ENCODE measurements at places on chromosomes 5 and 9.
A peak's percentile ranks its signal among the peaks of the same experiment; 100 is the strongest.

- no peak for DNase-seq
Measured at GRCh38 chr5:2223303-2223702, 340.6 kb upstream of the IRX4 start.

- peak; percentile 26 for DNase-seq
Measured at GRCh38 chr5:1174122-1174936, 27.1 kb upstream of the SLC6A19 start.

- no peak for DNase-seq
Measured at GRCh38 chr9:126412905-126413304, 86.3 kb downstream of the MVB12B start.

- no peak for DNase-seq
Measured at GRCh38 chr5:148826739-148827070, 294 bp downstream of the ADRB2 start.

- peak; percentile 12 for DNase-seq
Measured at GRCh38 chr9:86407022-86407421, 52.8 kb upstream of the TUT7 start.

DNA sequence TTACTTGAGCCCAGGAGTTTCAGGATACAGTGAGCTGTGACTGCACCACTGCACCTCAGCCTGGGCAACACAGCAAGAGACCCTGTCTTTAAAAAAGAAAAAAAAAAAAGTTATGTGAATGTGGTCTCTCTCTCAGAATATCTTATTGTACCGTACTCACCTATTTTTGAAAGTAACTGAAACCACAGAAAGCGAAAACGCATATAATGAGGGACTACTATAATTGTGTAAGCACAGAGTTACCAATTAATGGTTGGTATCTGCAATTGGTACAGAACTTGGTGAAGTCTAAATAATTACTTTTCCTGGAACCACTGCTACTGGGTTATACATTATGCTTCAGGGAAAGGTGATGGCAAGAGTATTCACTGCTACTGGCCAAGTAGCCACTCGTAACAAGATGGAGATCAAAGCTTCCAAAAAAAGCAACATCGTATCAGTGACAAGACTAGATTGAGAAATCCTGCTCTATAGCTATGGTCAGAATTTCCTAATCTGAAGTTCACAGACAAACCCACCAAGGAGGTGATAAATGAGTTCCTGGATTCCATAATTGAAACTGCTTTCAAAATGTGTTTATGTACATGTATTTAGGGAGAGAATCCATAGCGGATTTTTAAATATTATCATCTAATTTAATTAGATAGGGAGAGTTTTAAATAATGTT, 82.7 kb downstream of the NR6A1 start:
- DNase-seq, result no peak

DNA sequence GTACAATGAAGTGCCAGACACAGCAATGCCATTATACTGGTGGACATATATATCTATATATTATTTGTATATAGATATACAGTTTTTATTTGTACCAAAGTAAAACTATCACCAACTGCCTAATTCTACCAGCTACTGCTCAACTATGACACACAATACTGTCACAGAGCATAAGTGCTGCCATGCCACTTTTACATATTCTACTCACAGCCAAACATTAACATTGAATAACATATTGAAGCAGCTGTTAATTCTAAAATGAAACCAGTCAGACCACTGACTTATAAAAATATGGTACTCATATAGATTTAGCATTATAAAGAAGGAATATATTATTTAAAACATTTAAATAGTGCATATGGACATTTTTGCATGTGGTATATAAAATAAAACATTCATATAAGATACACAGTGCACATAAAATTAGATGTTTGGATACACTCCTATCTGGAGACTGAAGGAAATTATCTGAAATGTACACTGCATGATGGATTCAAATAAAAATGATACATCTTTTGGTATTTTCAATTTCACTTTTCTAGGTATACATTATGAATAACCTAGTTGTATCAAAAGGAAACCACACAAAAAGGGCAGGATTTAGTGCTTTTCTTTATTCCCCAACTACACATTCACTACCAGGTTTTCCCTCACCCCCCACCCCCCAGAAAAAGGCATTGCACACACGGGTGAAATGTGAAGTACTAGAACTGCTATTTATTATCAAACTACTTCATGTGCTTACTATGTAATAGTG, 48.9 kb downstream of the PKD2L2 start:
- DNase-seq, result no peak

GRCh38 chr9:65404232-65405006, 119.4 kb upstream of the FOXD4L5 start:
- no peak for DNase-seq

GRCh38 chr5:149799119-149799623, 69.1 kb downstream of the PPARGC1B start:
- no peak for DNase-seq

GRCh38 chr5:42496397-42497156, 73.3 kb downstream of the GHR start:
- DNase-seq, result no peak

DNA sequence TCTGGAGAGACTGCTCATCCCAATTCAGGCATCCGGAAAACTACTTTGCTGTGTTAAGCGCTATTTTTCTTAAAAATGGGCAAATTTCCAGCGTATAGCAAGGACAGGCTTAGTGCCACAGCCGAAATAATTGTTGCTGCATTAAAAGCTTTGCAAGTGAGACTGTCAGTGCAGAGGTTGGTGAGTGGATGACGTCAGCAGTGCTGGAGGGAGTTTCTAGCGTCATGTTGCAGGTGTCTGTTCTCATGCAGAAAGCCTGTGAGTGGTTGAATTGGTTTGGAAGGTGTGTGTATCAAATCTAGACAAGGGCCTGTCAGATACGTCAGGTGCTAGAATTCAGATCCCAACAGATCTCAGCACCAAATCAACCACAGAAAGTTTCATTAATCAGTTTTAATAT, 204.4 kb downstream of the TRIO start:
- no peak for DNase-seq

DNA sequence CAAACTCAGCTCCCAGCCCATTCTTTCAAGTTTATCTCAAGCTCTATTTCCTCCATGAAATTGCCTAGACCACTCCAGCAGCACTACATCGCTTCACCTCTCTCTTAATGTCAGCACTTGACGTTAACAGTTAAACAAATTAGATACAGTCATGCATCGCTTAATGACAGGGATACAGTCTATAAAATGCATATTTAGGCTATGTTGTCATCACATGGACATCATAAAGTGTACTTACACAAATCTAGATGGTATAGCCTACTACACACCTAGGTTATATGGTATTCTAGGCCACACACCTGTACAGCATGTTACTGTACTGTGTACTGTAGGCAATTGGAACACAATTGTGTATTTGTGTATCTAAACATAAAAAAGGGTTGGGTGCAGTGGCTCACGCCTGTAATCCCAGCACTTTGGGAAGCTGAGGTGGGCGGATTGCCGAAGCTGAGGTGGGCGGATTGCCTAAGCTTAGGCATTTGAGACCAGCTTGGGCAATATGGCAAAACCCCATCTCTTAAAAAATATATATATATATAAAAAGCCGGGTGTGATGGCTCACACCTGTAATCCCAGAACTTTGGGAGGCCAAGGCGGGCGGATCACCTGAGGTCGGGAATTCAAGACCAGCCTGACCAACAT, 13.4 kb upstream of the PCSK5 start:
- no peak for DNase-seq

GRCh38 chr5:52448111-52448510, 339.6 kb upstream of the ITGA1 start:
- no peak for DNase-seq

- no peak for DNase-seq
Measured at GRCh38 chr5:92715946-92716520, 865.0 kb downstream of the NR2F1-AS1 start.

DNA sequence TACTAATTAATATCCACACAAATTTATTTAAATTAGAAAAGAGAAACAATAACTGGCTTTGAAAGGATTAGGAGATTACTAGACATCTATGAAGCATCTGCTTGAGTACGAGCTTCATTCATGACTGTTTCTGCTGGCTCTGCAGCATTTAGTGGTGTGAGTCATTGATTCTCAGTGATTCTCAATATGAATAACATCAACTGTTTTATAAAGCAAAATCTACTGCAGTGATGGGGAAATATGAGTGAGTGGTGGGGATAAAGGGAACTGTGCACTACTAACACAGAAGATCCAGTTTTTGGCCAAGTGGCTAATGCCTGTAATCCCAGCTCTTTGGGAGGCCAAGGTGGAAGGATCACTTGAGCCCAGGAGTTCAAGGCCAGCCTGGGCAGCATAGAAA, 8.4 kb downstream of the FNBP1 start:
- DNase-seq, result peak; percentile 67

- no peak for DNase-seq
Measured at GRCh38 chr5:34584165-34584564, 72.0 kb upstream of the RAI14 start.

DNA sequence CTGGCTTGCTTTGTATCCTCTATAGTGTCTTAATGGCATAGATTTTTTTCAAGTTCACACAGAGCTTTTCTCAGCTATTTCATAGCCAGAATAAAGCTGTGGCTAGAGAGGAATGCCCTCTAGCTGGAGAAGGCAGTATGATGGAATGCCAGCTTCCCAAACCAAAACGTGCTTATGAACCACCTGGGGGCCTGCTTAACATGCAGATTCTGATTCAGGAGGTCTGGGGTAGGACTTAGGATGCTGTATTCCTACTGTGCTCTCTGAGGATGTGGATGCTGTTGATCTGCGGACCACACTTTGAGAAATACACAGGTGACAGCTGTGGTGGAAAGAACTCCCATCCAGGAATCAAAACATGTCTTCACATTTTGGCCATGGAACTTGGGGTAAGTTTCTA, 49.9 kb upstream of the DPYSL3 start:
- no peak for DNase-seq

GRCh38 chr5:7047511-7048261, 334.5 kb downstream of the TENT4A start:
- DNase-seq, result no peak

- DNase-seq, result peak; percentile 16
Measured at GRCh38 chr9:17272536-17272935, 137.7 kb downstream of the CNTLN start.

- no peak for DNase-seq
Measured at GRCh38 chr5:146283344-146283761, 55.3 kb upstream of the POU4F3 start.

DNA sequence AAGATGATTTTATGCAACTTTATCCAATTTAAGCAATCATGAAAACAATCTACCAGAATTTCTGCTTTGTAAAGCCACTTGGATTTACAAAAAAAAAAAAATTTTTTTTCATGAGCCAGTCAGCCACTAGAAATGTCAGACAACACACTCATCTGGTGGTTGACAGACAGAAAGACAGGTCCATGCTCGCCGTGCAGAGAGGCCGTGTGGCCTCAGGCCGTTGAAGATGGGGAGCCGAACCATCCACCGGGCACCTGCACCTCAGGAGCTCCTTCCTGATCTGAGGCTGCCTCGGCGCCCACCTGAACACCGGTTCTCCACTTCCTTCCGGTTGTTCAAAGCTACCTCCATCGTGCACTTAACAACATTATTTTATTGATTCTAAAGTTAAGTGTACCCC, 138.0 kb upstream of the IRX4 start:
- DNase-seq, result no peak

DNA sequence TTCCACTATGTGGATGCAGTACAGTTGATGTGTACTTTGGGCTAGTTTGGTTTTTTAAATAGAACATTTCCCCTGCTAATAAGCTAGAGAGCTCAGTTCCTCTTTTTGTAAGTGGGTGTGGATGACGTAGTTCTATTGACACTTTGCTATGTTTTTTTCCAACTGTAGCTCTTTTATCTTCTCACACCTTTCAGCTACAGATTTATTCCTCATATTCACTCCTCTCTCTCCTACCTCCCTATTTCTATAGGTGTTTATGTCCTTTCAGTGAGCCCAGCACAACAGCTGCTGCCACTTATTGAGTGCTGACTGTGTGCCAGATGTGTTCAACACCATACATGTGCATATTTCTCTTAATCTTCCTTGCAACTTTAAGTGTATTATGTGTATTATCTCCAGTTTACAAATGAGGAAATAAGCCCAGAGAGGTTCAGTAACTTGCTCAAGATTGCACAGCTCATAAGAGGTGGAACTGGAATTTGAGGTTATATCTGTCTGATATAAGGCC, 215.7 kb downstream of the SEMA6A start:
- DNase-seq, result peak; percentile 57

- no peak for DNase-seq
Measured at GRCh38 chr5:133782736-133783135, 170.4 kb upstream of the FSTL4 start.

- DNase-seq, result peak; percentile 71
Measured at GRCh38 chr5:10567121-10567591, 3.3 kb downstream of the ANKRD33B start.

GRCh38 chr5:1840741-1841521, 39.7 kb downstream of the NDUFS6 start:
- no peak for DNase-seq

- no peak for DNase-seq
Measured at GRCh38 chr5:169991115-169991869, 11.0 kb upstream of the INSYN2B start.

DNA sequence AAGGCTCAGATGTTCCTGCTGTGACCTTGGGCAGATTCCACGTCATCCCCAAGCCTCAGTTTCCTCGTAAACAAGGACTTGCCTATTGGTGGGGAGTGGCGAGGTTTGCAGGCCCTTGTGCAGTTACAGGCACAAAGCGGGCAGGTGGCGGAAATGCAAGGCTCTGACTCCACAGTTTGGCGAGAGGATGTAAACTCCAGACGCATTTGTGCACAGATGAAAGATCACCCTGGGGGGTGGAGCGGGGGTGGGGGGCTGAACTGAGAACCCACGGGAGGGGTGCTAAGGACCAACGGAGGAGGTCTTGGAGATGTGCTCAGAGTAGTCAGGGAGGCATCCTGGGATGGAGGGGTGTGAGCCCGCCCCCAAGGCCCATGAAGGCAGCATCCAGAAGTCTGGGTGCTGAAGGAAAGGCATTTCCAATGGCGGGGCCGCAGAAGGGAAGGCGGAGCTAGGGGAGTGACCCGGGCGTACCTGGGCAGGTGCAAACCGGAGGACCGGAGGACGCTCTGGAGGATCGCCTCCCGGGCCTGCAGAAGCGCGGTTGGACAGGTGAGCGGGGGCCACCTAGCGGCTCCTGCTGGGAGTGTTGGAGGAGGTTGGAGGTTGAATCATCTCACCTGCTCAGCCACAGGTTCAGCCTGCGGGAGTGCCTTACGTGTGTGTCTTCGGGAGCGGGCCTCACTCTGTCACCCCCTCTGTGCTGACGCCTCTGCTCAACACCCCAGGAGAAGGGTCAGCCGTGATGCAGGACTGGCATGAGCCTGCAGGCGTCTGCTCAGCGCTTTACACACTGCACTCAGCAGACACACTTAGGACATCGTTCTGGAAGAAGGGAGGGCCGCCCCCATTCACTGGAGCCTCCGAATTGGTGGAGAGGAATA, 1.9 kb upstream of the FIBCD1 start:
- DNase-seq, result peak; percentile 71

- peak; percentile 62 for DNase-seq
Measured at GRCh38 chr5:126355940-126356339, 67.3 kb upstream of the GRAMD2B start.
